ENCODE measurements at places on chromosomes 16 and 17.

DNA sequence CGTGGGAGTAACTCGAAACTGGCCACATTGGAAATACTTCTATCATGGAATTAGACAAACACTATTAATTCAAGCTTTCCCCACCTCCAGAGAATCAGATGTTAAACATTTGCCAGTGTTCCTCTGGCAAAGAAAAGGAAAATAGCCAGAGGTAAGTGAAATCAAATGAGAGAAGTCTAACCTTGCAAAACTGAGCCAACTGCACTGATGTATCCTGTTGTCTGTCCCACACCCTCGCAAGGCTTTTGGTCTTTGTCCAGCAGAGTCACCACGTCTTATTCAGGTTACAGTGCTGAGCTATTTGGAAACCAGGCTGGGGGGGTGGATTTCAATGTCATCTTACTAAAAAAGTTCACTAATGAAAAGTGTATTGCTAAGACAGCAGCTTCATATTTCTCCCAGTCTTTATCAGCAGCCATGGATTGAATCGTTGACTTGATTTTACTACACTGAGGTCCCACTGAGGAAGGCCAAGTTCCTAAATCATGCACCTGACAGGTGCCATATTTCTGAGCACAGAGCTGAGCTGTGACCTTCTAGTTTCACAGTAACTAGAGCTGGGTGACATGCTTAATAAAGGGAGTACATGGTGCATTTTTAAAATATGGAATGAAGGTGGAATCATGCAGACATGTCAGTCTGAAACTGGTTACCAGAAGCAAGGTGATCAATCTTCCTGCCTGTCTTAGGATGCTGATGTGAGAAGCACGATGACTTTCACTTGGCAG is 85.2 kb upstream of the HSBP1 start:
- no peak for DNase-seq

GRCh38 chr17:57136355-57136754 is 51.3 kb downstream of the AKAP1 start:
- no peak for DNase-seq

- no peak for DNase-seq
Observed at GRCh38 chr17:38562903-38563302, 42.8 kb downstream of the SRCIN1 start.

- DNase-seq = no peak
Observed at GRCh38 chr17:36147601-36148000, 28.8 kb downstream of the TBC1D3B start.

GRCh38 chr17:8220783-8221662 is 10.6 kb upstream of the AURKB start:
- DNase-seq = peak; percentile 96

Measured in ELR (cell line).